ENCODE measurements at places on chromosomes 1 and 21.
A peak's percentile ranks its signal among the peaks of the same experiment; 100 is the strongest.

- DNase-seq: no peak
Observed at GRCh38 chr1:60990714-60991090, 91.7 kb upstream of the NFIA start.

DNA sequence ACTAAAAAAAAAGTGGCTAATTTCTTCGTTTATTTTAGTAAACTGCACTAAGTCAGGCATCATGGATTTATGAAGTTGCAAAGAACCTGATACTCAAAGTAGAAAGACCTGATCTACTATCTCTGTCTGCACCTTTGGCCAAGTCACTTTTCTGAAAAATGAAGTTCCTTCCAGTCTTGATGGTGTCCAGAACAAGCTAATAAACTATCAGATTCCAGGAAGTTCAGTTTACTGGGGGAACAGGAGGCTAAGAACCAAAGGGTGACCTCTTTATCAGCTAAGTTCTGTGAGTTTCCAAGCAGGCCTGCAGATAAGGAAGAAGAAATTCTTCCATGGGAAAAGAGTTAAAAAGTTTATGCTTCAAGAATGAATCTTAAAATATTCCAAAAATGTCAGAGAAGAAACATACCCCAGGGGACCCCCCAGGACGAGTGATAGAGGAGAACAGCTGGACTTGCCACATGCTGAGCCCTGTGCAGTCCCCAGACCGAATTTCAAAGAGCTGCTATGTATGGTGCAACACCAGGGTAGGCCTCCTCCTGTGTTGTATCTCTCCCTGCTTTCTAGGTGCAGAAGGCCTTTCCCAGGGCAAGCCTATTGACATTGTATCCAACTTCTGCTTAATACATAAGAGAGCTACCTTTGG lies 72.8 kb upstream of the FGGY start:
- DNase-seq: no peak

DNA sequence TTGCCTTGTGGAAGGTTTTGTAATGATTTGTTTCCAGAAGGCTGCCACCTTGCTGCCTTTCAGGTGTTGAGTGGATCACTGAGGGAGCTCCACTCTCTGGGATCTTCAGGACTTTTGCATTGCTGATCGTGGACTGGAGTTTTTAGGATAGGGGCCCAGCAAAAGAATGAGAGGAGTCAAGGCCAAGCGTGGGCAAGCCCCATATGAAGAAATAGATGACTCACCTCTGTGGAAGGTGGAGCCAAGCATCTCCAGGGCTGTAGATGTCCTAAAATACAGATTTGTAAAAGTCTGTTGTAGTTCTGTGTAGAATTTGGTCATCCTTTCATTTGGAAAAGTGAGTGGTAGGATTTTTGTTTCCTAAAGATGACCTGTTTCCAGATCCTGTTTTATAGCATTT lies 67.0 kb downstream of the ST3GAL3 start:
- DNase-seq: no peak

DNA sequence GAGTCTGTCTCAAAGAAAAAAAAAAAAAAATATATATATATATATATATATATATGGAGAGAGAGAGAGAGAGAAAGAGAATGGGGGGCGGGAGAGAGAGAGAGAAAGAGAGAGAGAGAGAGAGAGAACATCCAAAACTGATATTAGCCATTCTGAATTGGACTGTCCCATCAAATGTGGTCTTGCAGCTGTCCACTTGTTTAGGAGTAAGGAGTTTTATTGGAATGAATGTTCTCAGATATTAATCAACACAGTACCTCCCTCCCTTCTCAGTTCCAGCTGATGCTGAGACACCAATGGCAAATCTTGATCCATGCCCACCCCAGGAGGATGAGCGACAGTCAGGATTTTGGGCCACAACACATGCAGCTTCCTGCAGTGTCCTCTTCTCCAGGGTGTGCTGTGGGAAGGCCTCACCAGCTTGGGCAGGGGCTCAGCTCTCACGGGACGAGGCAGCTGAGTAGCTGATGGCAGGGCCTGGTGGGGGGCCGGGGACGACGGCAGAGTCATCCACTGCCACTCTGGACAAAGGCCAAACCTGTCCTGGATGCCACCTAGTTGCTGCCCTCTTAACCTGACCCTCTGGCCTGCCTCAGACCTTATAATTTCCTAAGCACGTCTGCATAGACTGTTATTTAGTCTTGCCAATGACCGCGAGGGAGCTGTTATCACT lies 9.3 kb upstream of the CLDN14 start:
- no peak for DNase-seq

- DNase-seq: no peak
Observed at GRCh38 chr1:189960769-189961168, 516.9 kb downstream of the BRINP3 start.

DNA sequence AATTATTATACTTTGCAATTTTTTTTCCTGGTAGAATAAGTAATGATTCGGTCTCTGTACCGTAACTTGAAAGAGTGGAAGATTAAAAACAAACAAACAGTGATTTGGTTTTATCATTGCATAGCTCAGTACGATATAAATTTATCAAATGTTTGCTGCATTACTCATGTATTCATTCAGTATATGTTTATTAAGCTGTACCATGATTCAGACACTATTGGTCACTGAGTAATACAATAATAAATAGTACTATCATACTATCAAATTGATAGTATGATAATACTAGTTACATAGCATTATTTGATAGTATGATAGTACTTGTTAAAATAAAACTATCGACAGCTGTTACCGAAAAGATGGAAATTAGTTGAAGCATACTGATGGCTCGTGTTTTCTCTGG lies 12.1 kb downstream of the CENPF start:
- no peak for DNase-seq

DNA sequence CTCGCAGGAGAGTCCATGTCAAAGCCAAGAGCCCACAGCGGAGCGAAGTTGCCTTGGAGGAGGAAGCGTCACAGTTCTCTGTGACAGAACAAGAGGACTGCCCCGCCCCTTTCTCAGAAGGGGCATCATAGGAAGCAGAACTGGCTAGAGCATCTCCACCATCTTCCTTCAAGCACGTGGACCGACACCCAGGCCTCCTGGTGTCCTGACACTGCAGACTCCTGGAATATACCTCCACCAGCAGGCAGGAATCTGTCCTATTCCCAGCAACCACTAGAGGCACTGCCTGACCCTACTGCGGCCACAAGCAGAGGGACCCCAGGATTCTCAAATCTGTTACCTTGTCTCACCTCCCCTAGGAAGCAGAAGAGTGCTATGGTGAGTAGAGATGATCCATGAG lies 37.8 kb downstream of the GPA33 start:
- peak; percentile 76 for DNase-seq

GRCh38 chr1:74205266-74205665 lies 7.2 kb downstream of the FPGT start:
- DNase-seq: no peak

DNA sequence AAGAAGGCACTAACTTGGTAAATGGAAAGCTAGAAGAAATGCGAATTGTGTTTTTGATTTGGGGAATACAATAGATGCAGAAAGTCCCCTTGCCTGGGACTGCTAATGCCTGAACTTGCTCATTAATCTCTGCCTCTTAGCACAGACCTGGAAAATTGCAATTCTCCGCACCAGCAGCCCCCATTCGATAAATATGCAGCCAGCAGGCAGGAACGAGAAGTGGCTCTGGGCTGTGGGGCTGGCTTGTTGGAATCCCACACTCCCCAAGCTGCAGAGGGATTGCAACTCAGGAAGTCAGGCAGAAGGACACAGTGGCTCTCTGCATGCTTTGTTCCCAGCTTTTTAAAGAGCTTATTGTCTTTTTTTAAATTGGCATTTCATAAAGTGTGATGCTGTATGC lies 51.3 kb downstream of the PCP4 start:
- DNase-seq: no peak

DNA sequence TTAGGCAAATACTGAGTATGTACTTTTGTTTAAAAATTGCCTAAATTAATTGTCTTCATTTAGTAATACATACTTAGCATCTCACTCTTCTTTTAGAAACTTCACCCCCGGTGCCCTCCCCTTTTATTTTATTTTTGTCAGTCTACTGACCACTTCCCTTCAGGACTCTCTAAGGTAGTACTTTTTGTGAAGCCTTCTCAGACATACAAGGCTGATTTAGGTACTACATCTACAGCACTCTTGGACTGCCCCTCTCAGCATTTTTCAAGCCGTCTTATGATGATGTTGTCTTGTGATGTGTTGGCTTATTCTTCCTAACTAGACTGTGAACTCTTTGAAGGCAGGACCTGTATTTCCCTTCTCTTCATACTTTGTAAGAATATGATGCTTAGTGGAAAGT lies 24.7 kb downstream of the RPS6KC1 start:
- DNase-seq: no peak

- no peak for DNase-seq
Observed at GRCh38 chr1:110857964-110858948, 14.7 kb upstream of the CD53 start.

GRCh38 chr1:208445758-208446203 lies 201.6 kb upstream of the PLXNA2 start:
- DNase-seq: no peak

DNA sequence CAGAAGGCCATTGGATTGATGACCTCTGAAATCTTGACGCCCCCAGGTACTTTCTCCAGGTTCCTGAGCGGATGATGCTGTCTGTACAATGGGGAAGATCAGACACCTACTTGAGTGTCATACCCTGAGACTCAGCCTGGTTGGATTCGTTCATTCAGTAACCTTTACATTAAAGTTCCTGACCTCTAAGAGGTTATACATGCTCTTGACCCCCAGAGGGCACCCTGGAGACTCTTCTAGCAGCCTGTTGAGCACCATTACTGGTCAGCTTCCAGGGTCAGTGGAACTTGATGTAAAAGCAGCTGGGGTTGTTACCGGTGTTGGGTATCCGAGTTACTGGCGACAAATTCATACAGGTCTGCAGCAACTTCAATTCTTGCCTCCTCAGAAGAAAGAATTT lies 114.3 kb upstream of the ZNF678 start:
- peak; percentile 65 for DNase-seq

GRCh38 chr1:211518330-211519289 lies 26.6 kb upstream of the RD3 start:
- no peak for DNase-seq

DNA sequence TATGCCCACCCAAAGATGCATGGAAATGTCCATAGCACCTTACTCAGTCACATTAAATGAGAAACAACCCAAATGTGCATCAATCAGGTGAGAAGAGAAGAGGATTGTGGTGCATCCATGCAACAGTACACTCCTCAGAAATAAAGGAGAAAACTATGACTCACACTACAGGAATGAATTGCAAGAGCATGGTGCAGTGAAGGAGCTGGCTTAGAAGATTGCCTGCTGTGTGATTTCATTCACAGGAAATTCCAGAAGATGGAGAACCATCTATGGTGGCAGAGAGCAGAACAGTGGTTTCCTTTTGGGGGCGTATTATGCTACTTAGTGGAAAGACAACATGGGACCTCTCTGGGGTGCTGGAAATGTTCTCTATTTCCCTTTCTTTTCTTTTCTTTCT lies 278.6 kb upstream of the AJAP1 start:
- no peak for DNase-seq

GRCh38 chr1:238401144-238401543 lies 510.4 kb upstream of the ZP4 start:
- no peak for DNase-seq

DNA sequence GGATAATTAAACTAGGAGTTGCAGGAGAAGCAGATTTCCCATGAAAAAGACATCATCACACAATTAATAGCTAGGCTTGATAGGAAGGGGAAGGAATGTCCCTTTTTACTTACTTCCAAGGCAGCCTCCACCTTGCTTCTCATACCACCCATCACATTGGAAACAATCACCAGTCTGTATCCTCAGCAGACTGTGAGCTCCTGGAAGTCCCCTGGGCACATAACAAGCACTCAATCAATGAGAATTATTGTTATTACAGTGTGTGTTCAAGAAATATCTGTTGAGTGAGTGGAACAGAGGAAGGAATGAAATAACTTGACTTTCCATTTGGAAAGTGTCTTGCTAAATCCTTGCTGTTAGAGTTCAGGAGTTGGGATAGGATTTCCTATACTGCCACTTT lies 36.2 kb downstream of the HIVEP3 start:
- DNase-seq: no peak

- DNase-seq: no peak
Observed at GRCh38 chr1:1754051-1754815, 24.0 kb downstream of the NADK start.
